ENCODE measurements at places on chromosomes 3 and 15. TPM values are rescaled to one million over a fixed set of nuclear protein-coding genes. Genes with fewer than 3 reads are reported as not detected.

Gene PLOD2
- 65.9 TPM for total RNA-seq

Gene HIGD2B
- under 0.01 TPM for total RNA-seq

Gene CCR9
- total RNA-seq = not detected

Gene CLSTN2
- 0.09 TPM for total RNA-seq

Gene PIF1
- total RNA-seq = 4.3 TPM

Gene SIDT1
- total RNA-seq = not detected

Gene AMIGO3
- under 0.01 TPM for total RNA-seq

Gene TNK2
- 5.2 TPM for total RNA-seq

Gene PGBD4
- total RNA-seq = 1.8 TPM

Gene ADAM10
- total RNA-seq = 121 TPM

Gene KNG1
- not detected for total RNA-seq

Gene CCK
- 43.5 TPM for total RNA-seq

Gene NUP210
- total RNA-seq = not detected

Gene P2RY14
- not detected for total RNA-seq

Gene TMEM207
- not detected for total RNA-seq

Gene GOLGA6L7
- not detected for total RNA-seq

Gene UBAP1L
- 0.95 TPM for total RNA-seq

Gene GTF2E1
- total RNA-seq = 13.1 TPM

Gene PCOLCE2
- 122 TPM for total RNA-seq

Gene SLC9C1
- total RNA-seq = not detected

Gene PP2D1
- total RNA-seq = not detected

Gene APBA2
- 0.77 TPM for total RNA-seq

Gene CDHR4
- 0.43 TPM for total RNA-seq

Gene TRPM1
- total RNA-seq = not detected

Gene SMCO1
- not detected for total RNA-seq

Gene SERPINI2
- total RNA-seq = not detected

Gene P2RY1
- 2.5 TPM for total RNA-seq

Gene LRRC28
- 11.3 TPM for total RNA-seq

Gene ISLR
- total RNA-seq = 214 TPM

Gene CKMT1B
- total RNA-seq = not detected

Gene PLA1A
- 2.1 TPM for total RNA-seq

Gene CPB1
- not detected for total RNA-seq

Gene PPP1R14D
- not detected for total RNA-seq

Gene RAD51
- total RNA-seq = 1.4 TPM

Gene STRA6
- 0.79 TPM for total RNA-seq

Gene GPR156
- 0.32 TPM for total RNA-seq

Gene DNASE1L3
- total RNA-seq = not detected
